ENCODE measurements at places on chromosomes 3 and 15.

GRCh38 chr3:65597226-65597951 is 441.3 kb downstream of the MAGI1 start:
- DNase-seq: peak; percentile 66

DNA sequence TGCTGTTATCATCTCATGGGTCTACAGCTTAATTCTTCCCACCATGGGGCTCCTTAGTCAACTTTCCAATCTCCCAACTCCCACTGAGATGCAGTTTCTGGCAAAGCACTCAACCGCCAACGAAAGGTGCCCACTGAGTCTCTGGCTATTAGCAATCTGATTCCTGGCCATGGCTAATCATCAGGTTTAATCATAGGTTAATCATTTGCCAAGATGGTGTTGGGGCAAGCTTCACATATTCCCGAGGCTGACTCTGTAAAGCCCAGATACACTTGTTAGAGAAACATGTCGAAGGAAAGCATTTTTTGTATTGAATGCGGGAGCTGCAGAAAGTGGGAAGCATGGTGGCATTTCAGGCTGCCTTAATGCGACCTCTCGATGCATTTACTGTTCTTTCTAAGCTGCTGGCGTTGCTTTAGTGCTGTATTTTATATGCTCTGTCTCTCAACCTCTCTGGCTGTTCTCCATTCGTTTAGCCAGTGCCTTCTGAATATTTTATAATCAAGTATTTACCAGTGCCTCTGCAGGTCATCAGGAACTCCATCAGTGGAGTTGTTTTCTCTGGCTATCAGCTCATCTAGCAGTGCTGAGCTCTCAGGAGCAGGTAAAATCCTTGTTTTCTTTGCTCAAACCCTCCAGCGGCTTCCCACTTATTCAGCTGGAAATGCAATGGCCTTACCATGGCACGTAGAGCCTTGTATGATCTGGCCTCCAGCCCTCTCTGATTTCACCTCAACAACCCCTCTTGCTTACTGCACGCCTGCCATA is 67.0 kb downstream of the EDEM1 start:
- DNase-seq: no peak

GRCh38 chr3:161484226-161484625 is 12.4 kb upstream of the OTOL1 start:
- no peak for DNase-seq

DNA sequence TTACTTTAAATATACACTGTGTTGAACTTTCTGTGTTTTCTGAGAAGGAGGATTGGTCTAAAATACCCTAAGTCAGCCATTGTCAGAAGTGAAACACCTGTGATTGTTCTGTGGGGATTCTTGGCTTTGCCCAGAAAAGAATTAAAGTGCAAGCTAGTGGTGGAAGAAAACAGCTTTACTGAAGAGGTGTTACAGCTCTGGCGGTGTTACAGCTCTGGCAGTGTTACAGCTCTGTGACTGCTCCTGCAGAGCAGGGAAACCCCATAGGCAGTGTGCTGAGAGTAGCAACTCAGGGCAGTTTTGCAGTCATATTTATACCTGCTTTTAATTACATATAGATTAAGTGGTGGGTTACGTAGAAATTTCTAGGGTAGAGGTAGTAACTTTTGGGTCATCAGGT is 66.6 kb downstream of the C3orf20 start:
- no peak for DNase-seq

- DNase-seq: no peak
Observed at GRCh38 chr15:26318689-26319088, 454.2 kb downstream of the GABRB3 start.
